ENCODE measurements at places on chromosomes 1 and 21.

- no peak for DNase-seq
Measured at GRCh38 chr1:7589774-7590425, 181.2 kb upstream of the VAMP3 start.

DNA sequence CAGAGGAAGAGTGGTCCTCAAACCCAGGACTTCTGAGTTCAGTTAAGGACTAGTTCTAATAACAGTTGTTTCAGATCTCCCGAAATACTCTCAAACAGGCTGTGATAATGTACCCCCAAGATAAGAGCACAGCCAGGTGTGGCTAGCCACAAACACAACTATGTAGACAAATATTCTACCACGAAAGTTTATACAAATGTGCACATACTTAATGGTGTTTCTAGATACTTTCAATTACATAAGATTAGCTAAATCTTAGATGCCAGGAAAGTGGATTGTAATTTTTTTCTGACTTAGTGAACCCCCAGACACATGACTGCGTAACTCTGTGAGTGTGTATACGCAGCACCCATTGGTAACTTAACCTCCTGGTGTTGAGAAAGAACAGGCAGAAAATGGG lies 270.0 kb downstream of the USP25 start:
- no peak for DNase-seq

- DNase-seq, result no peak
Measured at GRCh38 chr1:118987468-118988185, 516 bp downstream of the TBX15 start.

- no peak for DNase-seq
Measured at GRCh38 chr1:153515504-153516394, 20.0 kb downstream of the S100A6 start.

GRCh38 chr1:204072931-204073836 lies at the start of gene SOX13:
TSS of gene SOX13 (plus strand) at chr1:204073115. CDS start at chr1:204112916, 39,801 bp downstream.
- no peak for DNase-seq

DNA sequence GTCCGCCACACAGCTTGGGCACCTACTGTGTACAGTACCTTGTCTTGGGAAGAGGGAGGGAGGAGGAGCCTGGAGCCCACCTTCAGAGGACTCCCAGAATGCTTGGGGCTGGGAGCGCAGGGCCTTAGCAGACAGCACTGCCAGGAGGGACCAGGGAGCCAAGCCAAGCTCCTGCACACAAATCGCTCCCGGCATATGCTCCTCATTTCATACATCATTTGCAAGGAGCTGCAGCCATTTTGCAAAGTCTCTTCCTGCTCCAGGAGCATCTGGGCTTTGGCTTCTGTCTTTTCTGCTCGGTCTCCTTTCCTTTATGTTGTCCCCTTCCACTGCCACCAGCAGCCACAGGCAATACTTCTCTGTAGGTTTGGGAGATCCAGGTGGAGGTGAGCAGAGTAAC lies 175.2 kb upstream of the ZC3H12A start:
- DNase-seq, result no peak

- DNase-seq, result no peak
Measured at GRCh38 chr1:94055459-94056122, 65.4 kb downstream of the ABCA4 start.

Data from activated T-helper 1 cell treated with anti-CD3 and anti-CD28 coated beads, Interleukin-2, amount 50 U/mL, for 16 hours (primary cell).